T-helper 22 cell (primary cell): ENCODE measurements at places on chromosomes 5 and 9.

GRCh38 chr5:103434057-103434456, 128.5 kb downstream of the NUDT12 start:
- DNase-seq, result no peak

- DNase-seq, result no peak
These were observed 184.9 kb downstream of the PCSK1 start for GRCh38 chr5:96248131-96248530.

GRCh38 chr5:50878470-50878869, 212.0 kb downstream of the PARP8 start:
- DNase-seq, result no peak

GRCh38 chr5:68002836-68003235, 212.7 kb upstream of the PIK3R1 start:
- no peak for DNase-seq

DNA sequence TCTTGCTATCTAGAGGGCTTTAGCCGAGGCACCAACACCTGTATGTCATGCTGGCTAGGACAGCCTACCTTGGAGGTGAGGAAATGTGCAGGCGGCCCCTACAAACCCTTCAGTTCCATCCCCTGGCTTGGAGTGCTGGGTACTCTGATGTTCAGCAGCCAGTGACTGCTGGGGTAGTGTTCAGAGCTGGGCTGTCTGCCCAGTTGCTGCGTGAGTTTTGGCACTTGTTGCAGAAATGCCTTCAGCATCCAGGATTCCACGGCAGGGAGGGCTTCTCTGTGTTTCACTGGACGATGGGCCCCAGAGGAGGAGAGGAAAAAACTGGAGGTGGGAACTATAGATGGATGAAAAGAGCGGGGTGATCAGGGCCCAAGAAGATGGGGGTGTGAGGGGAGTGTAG, 10.4 kb downstream of the SWI5 start:
- DNase-seq, result no peak

DNA sequence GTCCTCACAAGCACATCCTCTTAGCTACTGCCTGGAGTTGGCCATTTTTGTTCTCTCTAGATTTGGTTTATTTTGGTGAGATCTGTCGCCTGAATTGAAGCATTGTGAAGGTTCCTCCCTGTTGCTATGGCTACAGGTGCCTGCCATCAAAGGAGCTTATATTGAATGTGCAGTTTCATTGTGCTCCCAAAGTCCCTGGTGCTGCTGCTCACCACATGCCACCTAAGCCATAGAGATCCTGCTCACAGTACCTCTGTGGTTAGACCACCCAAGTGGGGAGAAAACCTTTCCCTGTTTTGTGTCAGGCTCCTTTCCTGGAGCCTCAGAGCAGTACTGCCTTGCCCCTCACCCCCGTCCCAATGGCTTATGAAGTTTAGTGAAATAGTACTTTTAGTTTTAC, 383.4 kb downstream of the TMEM38B start:
- DNase-seq, result no peak

DNA sequence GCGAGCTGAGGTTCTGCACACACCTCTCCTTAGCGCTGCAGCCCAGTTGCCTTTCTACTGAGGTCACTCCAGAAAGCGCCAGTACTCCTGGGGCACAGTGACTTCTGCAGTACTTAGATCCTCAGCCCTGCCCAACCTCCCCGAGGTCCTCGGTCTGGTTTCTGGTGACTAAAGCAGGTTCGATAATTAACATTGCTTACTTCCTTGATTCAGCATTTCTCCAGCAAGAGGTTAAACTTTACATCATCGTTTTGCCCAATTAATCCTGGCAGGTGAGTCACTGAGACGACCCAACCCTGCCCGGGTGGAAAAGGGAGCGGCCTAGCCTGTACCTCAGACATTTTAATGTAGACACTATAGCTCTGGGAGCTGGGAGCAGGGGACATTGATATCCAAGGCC, 77.6 kb downstream of the PLAC8L1 start:
- DNase-seq, result no peak

DNA sequence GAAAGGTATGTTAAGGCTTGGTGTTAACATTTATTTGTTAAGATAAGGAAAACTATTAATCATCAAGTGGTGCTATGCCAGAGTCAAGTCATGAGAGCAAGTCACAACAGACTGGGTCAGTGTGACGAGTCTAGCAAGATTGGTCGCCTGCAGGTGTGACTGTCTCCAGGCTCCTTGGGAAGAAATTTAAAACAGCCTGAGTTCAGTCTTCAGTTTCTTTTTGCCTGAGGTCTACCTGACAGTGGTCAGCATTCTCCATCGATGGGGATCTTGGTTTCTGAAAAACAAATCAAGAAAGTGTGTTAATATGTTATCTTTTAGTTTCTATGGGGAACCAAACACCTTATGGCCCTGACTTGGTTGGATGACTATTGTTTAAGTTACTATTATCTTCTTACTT, 56.3 kb downstream of the CETN3 start:
- DNase-seq, result no peak

GRCh38 chr9:134175808-134176598, 11.6 kb upstream of the RNU6ATAC start:
- no peak for DNase-seq

DNA sequence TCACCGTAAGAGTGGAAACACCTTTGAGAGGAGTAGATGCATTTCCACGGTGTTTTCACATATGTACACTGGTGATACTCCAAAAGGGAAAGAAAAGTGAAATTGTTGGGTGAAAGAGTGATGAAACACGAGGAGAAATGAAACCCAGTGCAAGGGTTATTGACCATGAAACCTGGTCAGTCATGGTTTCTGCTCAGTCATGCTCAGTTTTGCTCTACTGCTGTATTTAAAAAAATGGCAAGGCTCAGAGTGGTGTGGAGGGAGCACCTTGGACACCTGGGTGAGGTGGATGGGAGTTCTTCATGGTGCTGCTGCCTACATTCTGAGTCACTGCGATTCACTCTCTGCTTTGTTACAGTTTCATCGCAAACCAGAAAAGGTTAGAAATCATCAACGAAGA, 32.3 kb downstream of the NTRK2 start:
- DNase-seq, result no peak

GRCh38 chr5:13501176-13501575, 443.3 kb downstream of the DNAH5 start:
- no peak for DNase-seq

DNA sequence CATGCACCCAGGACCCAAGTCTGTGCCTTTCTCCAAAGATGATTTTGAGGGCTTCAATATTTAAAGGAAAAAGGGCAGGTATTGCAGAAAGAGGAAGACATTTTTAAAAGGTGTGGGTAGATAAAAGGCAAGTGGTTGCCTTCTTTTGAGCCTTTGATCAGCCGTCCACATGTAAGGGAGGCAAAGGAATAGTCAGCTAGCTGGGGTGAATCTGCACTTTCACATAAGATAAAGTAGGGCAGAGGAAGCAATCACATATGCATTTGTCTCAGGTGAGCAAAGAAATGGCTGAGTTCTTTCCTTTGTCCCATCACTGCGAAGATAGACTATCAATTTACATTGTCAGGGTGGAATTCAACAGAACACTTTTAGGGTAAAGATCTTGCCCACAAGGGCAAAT, 19.9 kb downstream of the MGAT1 start:
- DNase-seq, result no peak

GRCh38 chr5:164934039-164934438, 1428.6 kb downstream of the MAT2B start:
- DNase-seq, result no peak

- no peak for DNase-seq
These were observed 233.2 kb upstream of the RFX3 start for GRCh38 chr9:3758816-3759576.

DNA sequence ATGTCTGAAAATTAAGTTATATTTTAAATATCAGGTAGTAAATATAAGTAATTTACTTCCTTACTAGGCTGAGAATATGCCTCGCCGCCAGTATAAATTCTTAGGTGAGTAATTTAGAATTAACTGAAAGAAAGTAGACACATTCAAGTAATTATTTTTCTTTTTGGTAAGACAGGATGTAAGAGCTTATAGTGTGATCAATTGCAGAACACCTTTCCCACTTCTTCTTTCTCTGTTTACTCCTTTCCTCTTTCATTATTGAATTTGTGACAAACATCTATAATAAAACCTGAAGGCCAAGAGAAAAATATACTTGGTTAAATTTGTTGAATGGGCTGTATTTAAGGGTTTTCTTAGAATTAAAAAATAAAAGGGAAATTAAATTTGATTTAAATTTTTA, 195.1 kb upstream of the CDKN2B start:
- DNase-seq, result no peak

GRCh38 chr5:60352992-60353599, 346.9 kb downstream of the DEPDC1B start:
- no peak for DNase-seq

- DNase-seq, result no peak
These were observed 1.1 kb downstream of the EIF4E1B start for GRCh38 chr5:176631383-176632200.

DNA sequence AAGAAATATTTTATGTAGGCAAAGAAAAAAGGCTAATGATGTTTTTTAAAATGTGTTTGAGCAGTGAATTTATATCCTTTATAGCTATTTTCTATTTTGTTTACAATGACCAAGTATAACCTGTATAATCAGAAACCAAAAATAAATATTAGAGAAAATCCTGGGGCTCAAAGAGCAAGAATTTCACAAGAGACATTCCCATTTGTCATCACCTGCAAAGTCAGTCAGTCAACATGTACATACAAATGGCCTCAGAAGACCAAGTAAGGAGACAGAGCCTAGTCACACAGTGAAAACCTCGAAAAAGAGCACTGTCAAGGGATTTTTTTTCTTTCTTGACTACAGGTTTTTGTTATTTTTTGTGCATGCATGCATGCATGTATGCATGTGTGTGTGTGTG, 231.4 kb downstream of the GLIS3 start:
- DNase-seq, result no peak

GRCh38 chr5:95631255-95631958, 11.5 kb downstream of the GPR150 start:
- DNase-seq, result no peak

DNA sequence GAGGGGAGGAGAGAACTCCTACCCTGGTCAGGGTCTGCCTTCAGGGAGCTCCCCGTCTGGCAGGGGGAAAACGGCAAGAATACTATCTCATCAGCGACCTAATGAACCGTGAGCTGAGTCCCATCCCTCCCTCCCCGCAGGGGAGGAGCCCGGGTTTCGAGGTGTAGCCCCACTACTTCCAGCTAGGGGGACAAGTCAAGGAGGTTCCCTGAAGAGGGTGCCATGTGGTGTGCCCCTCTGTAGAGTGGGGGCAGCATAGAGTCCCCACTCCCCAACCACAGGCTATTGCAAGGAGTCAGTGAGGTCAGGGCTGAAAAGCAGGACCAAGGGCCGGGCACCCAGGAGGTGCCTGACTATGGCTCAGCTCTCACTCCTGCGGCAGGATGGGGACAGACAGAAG, 50.9 kb upstream of the RXRA start:
- no peak for DNase-seq

DNA sequence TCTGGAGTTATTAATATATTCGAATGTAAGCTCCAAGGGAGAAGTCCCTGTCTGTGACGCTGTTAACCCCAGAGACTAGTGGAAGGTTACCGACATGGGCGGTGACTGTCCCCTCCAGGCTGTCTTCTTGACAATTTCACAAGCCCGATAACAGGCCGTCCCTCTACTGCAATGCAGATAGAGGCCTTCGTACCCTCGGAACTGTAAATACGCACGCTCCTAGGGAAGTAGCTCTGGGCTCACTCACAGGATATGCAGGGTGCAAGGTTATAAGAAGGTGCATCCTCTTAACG, 680 bp upstream of the RFK start:
- DNase-seq, result peak; percentile 49

GRCh38 chr9:121156263-121156731, 45.4 kb downstream of the RAB14 start:
- DNase-seq, result no peak

GRCh38 chr5:10626473-10627013, 62.7 kb downstream of the ANKRD33B start:
- no peak for DNase-seq

DNA sequence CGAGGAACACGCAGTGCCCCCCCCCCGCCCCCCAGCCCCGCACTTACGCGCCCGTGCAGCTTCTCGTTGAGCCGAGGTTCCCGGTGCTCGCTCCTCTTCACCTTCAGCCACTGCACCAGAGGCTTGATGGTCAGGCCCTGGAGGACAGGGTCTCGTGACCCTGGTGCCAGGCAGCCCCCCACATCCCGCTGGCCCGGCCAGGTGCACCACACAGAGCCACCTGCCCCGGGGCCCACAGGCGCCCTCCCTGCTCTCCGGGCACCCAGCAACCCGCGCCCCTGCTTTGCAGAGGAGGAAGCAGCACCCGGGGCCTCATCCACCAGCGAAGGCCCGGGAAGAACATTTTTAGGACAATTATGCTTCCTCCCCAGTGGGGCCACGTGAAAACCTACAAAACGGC, 39.0 kb downstream of the EXOC3 start:
- DNase-seq, result no peak
